ENCODE measurements at places on chromosomes 1 and 21.
A peak's percentile ranks its signal among the peaks of the same experiment; 100 is the strongest.

DNA sequence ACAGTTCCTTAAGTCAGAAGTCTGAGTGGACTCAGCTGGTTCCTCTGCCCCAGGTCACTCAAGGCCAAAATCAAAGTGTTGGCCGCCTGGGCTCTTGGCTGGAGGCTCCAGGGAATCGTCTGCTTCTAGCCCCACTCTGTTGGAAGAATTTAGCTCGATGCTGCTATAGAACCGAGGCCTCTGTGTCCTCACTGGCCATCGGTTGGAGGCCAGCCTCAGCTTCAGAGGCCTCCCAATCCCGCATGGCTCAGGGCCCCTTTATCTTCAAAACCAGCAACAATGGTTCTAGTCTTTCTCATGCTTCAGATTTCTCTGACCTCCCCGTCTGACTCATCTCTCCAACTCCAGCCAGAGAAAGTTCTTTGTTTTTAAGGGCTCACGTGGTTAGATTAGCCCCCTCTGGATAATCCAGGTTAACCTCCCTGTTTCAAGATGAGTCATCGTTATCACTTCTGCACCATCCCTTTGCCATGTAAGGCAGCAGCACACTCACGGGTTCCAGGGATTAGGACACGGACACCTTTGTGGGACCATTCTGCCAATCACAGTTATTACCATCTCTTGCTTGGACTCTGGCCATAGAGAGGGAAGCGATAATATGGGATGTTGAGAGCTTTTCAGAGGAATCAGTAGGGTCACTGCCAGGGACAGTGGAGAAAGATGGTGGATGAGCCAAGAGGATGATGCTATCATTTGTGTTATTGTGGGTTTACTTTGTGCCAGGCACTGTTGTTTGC lies 13.6 kb downstream of the FHAD1 start:
- no peak for DNase-seq

- DNase-seq = no peak
Observed at GRCh38 chr1:42674214-42674613, 8.0 kb upstream of the YBX1 start.

- DNase-seq = peak; percentile 75
Observed at GRCh38 chr1:19390901-19391595, 78.9 kb downstream of the SLC66A1 start.

- no peak for DNase-seq
Observed at GRCh38 chr21:39610703-39611102, 2.0 kb upstream of the B3GALT5 start.

- DNase-seq = no peak
Observed at GRCh38 chr21:32056791-32057190, 184.0 kb downstream of the HUNK start.

- no peak for DNase-seq
Observed at GRCh38 chr1:88867743-88868521, 23.4 kb downstream of the GTF2B start.

GRCh38 chr1:107145637-107146036 lies 4.8 kb downstream of the NTNG1 start:
- no peak for DNase-seq

GRCh38 chr1:61368876-61369275 lies 286.5 kb downstream of the NFIA start:
- DNase-seq = no peak

GRCh38 chr1:172298141-172298540 lies 122.3 kb upstream of the C1orf105 start:
- DNase-seq = no peak

DNA sequence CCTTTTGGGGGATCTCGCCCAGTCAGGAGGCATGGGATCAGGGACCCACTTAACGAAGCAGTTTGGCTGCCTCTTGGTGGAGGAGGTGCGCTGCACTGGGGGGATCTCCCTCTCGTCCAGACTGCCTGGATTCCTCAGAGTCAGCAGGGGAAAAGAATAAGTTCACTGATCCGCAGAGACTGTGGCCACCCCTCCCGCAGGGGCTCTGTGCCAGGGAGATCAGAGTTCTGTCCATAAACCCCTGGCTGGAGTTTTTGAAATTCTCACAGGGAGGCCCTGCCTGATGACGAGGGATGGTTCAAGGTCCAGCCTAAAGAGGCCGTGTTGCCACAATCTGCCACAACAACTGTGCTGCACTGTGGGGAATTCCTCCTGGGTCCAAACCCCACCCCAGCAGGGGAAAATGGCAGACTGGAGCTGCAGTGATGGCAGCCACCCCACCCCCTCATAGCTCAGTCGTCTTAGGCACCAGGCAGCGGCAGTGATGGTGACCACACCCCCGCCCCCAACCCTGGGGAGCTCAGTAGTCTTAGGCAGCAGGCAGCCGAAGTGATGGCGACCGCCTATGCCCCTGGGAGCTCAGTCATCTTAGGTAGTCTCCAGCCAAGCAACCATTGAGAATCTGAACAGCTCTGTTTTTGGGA lies 273.8 kb upstream of the USP25 start:
- DNase-seq = no peak

DNA sequence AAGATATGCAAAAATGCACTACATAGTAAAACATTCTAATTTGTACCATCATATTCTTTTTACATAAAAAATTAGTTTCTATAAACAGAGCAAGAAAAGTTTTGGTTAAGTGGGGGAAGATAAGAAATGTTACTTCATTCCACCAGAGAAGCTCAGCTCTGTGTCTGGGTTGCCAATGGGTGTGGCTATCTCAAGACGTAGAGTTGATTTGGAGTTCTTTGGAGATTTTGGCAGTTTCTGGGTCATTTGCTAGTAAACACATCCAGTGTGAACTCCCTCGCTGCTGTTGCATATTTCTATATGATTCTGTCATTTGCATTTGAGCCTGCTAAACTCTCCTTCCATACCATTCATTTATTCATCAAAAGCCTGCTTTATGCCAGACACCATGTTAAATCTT lies 7.2 kb downstream of the RGL1 start:
- no peak for DNase-seq

GRCh38 chr1:234437423-234438171 lies 41.4 kb downstream of the TARBP1 start:
- no peak for DNase-seq

DNA sequence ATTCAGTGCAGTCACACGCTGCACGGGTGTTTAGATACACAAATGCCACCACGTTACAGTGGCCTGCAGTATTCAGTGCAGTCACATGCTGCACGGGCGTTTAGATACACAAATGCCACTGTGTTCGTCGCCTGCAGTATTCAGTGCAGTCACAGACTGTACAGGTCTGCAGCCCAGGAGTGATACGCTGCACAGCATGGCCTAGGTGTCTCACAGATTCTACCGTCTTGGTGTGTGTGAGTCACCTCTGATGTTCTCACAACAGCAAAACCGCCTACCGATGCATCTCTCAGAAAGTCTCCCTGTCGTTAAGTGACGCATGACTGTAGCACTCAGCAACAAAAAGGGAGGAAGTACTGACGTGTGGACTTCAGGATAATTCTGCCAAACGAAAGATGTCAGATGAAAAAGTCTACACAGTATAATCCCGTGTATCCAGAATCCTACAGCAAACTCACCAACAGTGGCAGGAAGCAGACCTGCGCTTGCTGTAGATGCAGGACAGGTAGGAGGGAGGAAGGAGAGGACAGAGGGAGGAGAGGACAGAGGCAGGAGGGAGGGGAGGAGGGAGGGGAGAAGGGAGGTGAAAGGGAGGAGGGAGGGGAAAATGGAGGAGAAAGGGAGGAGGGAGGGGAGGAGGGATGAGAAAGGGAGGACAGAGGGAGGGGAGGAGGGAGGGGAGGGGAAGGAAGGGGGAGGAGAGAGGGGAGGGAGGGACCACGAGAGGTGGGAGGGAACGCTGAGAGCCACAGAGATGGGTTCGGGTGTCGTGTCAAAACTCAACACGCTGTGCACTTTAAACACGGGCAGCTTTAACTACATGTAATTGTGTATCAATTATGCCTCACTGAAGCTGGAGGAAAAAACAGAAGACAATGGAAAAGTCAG lies 36.3 kb upstream of the PCBP3 start:
- DNase-seq = no peak

DNA sequence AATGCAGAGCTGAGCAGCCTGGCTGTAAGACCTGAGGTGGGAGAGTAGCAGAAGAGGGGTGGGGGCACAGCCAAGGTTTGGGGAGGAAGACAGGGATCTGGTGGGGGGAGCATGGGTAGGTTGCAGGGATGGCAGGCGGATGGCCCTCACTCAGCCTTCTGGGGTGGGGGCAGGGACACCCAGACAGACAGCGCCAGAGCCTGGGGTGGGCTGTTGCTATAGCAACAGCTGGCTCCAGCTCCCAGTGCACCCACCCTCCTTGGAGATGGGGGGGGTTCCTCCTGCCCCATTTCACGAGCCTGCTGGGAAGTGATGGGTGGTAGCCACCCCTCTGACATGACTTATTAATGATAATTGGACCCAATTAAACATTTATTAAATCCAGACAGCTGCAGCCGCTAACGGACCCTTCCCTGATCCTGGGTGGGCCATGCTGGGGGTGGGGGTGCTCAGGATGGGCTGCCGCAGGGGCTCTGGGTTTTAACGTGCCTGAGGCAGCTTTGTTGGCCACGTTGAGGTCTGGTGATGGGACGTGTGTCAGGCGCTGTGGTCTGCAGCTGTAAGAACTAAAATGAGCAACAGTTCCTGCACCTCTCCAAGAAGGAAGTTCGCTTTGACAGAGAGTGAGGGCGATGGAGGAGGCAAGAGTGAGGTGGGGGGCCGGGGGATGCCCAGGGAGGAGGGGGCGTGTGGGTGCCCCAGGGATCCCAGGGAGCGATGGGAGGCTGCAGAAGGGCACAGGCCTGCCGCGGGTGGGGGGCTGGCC lies 19.4 kb downstream of the AGRN start:
- DNase-seq = no peak

GRCh38 chr1:109537450-109538178 lies 2.1 kb upstream of the GPR61 start:
- DNase-seq = no peak

- DNase-seq = no peak
Observed at GRCh38 chr1:222790115-222790514, 24.7 kb upstream of the DISP1 start.

DNA sequence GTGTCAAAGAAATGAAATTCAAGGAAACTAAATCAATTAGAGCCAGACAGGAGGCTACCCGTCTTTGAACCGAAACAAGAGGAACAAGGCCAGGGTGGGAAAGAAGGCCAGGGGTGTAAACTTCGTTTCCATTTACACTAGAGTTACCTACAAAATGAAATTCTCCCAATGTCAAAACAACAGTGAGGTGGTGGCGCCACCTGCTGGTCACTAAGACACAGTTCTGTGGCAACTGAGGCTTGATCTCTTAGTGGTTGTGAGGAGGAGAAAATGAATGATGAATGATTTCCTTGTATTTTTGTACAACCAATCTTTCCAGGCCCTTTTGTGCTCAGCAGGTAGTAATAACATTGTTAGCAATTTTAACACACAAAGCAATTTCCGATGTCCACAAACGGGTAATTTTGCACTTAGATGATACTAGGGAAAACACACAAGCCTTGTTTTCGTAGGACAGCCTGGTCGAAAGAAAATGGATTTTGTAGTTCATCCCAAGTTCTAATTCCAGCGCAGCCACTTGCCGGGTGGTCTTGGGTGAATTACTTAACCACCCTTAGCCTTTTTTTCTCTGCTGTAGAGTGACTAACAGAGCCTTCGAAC lies 54.8 kb upstream of the SOD1 start:
- DNase-seq = peak; percentile 82

DNA sequence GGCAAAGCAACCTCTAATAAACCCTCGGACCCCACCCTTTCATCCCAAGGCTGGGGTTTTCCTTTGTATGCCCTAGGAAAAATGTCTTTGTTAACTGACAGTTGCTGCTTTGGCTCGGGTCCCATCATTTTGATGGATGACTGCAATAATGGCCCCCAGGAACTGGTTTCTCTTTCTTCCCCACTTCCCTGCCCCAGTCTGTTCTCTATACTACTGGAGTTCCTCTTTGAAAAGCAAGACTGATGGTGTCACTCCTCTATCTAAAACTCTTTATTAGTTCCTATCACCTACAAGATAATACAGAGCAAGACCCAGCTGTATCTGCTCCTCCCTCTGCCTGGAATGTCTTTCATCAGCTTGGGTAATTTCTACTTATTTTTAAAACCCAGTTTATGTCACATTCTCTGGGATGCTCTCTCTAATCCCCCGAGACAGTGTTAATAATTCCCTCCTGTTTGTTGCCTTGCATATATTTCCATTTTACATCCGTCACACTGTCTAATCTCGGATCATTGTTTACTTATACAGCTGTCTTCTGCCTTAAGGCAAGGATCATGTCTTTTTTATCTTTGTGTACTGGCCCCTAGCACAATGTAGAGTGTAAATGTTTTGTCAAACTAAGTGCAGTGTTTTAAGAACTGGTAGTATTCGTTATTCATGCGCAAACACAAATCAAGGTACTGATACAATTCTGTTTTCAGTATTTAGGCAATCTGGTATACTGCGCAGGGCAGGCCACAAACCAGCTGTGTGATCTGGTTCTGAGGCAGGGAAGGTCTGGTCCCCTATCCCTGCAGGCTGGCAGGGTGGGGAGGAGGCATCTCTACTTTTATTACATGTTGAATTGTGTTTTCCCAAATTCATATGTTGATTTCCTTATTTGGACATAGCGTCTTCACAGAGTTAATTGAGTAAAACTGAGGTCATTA lies 16.1 kb downstream of the SLAMF1 start:
- no peak for DNase-seq

DNA sequence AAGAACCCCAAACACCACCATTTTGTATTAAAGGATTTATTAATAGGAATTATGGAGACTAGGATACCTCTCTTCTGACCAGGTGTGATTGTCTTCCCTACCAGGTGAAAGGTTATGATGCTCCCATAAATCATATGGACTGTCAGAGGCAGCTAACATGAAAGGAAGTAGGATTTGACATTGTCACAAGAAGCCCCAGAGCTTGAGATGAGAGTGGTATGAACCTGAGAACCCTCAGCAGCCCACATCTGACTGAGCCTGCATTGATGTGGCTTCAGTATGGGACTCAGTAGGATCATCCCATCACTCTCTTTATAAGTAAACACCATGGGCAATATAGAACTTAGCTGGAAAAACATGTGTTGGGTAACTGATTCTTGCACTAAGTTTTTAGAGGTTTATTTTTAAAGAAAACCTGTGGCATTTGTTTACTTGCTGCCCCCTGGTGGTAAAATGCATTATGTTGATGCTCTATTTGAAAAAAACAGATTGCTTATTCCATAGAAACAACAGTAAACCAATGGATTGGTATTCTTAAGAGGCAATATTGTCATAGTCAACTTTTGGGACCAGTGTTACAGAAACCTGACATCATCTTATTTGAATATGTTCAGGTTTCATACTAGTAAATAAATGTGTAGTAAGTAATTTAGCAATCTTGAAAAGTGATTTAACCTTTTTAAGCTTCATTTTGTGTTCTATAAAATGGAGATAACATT lies 16.6 kb upstream of the CACYBP start:
- DNase-seq = peak; percentile 54
